ENCODE measurements at places on chromosomes 2 and 18.

DNA sequence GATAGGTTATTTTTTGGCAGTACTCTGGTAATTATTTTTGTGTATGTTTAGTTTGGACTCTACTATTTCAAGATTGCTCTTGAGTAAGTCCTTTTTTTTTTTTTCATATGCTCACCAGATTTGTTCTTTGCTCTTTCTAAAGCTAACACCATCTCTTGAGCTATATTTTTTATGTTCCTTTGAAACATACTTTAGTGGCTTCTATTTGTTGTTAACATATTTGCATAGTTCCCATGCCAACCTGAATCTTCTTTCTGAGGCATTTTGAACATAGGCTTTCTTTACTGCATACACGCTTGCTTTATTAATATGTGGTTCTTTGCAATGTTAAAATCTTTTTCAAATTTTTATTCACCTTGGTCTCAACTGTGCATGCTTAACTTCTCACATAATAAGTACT is 1644.9 kb downstream of the SUCLG1 start:
- DNase-seq, result no peak

DNA sequence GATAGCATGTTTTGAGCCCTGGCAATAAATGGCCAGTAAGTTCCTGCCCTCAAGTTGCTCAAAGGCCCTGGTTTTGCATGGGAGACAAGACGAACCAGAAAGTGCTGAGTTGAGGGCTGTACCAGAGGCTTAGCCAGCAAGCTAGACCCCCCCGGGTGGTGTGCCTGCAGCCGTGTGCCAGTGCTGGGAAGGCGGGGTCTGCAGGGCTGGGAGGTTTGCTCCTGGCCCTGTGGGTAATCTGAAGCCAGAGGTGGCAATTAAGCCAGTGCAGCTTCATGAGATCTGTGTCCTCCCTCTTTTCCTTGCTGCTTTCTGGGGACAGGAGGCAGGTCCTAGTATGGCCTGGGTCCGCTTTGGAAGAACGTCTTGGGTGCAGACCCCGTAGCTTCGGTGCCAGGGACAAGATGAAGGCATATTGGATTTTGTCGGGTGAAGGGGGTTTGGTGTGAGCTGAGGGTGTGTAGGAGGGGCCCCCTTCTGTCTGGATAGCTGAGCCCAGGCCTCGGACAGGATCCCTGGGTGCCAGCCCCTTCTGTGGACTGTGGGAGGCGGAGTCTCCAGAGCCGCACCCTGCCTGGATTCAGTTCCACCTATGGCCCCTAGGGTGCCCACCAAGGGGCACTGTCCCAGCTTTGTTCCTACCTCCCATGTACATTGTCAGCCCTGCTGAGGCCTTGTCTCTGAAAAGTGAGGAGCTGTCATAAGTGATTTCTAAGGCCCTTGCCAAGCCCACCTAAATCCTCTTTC is 15.6 kb downstream of the ATOH8 start:
- DNase-seq, result no peak

DNA sequence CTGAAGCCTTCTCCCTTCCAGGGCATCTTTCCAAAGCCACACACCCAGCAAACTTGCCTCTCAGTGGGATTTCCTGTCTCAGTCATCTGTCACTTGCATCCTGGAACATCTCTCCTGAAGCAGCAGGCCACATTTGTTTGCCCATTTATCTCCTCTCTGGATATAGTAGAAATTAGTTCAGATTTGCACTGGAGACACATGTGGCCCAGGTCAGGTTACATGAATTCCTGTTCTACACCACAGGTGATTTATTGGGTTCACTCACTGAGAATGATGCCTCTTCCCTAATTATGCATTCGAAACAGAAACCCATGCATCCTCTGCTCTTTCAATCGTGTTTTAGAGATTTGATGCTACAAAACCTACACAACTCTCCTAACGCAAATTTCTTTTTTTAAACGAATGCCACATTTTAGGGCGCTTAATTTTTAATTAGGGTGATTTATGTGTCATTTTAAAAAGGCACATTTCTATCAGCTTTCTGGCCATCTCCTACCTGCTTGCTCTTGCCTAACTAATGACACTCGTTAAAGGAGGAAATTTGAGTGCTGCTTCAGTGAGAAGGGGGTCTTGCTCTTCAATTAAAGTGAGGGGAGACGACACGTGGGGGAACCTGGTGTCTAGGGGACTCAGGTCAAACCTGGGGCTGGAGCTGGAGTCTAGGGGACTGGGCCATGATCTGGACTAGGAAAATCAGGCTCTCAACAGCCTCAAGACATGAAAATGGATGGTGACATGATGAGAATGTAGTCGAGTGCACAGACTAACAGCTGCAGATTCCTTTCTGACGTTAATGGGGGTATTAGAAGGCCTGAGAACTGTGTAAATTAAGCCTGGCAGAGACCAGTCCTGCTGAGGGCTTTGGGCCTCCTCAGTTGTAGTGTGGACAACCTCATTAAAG is 221.4 kb downstream of the CLIP4 start:
- no peak for DNase-seq

- DNase-seq, result no peak
These were observed 111.9 kb upstream of the MAP4K3 start for GRCh38 chr2:39549000-39549399.

- DNase-seq, result no peak
These were observed 6.0 kb upstream of the ALLC start for GRCh38 chr2:3651691-3652648.

- DNase-seq, result no peak
These were observed 1167.5 kb upstream of the ACVR2A start for GRCh38 chr2:146677280-146677679.

All from KG1 (cell line).